Lower leg skin (tissue), 4 donors: ENCODE measurements at places on chromosomes 13 and 19. TPM values are rescaled to one million over a fixed set of nuclear protein-coding genes. Genes with fewer than 3 reads are reported as not detected.
A peak's percentile ranks its signal among the peaks of the same experiment; 100 is the strongest.

- peak; percentile 83 for DNase-seq
Observed at GRCh38 chr19:39385629-39386411, 5.1 kb downstream of the PAF1 start.

GRCh38 chr19:34189199-34189916 is 17.1 kb downstream of the LSM14A start:
- DNase-seq, result no peak

DNA sequence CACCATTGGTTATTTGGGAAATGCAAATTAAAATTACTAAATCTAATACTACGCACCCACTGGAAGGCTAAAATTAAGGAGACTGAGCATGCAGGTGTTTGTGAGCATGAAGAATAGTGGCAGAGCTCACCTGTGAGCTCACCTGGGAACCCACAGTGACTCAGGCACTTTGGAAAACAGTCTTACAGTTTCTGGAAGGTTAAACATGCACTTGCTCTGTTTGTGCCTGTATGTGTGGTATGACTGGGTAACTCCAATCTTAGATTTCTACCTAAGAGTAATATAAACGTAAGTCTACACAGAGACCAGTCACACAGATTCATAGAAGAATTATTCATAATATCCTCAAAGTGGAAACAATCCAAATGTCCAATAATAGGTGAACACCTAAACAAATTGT is 318.8 kb downstream of the ATP8A2 start:
- no peak for DNase-seq

GRCh38 chr19:4096049-4096892 is 27.7 kb downstream of the MAP2K2 start:
- DNase-seq, result no peak

TFDP1 gene
- total RNA-seq, result 42.3 TPM

DNA sequence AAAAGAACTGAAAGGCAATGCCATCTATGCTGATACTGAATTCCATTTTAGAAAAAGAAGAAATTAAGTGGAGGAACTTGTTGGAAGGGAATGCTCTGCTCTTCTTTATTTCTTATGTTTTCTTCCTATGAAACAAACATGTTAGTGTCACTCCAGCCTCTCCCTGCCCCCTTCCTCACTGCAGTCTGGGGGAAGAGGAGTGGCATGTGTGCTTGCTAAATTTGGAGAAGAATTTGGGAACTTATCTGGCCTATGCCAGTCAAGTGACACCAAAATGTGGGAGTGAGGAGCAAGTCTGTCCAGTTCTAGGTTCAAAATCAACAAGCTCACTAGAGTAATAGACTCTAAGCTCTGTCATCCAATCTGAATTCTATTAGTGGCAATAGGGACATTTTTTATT is 214.6 kb downstream of the RBM26 start:
- DNase-seq, result no peak

KLK15 gene
- total RNA-seq, result not detected

- no peak for DNase-seq
Observed at GRCh38 chr19:39826311-39826945, 7.5 kb downstream of the DYRK1B start.

DNA sequence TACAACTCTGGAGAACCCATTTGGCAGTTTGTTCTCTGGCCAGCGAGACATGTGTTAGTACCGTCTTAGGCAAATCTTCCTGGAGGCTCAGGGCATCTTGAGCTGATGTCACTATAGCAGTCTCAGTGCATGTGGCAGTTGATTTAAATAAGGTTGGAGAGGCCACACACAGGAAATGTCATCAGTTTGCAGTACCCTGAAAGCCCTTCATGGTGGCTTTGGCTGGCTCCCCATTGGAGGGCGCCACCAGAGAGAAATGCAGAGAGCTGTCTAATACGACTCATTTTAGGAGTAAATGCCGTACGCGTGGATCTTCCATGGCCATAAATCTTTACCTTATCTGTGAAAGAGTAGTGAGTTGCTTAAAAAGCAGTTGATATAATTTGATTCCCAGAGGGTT is 163.1 kb downstream of the STK24 start:
- peak; percentile 29 for DNase-seq

GRCh38 chr13:69283837-69284236 is 823.8 kb upstream of the ATXN8OS start:
- no peak for DNase-seq

GRCh38 chr19:3981373-3981735 is 3.9 kb downstream of the EEF2 start:
- no peak for DNase-seq

SAFB gene
- total RNA-seq, result 41.6 TPM

GRCh38 chr19:10679743-10680142 is 21.5 kb upstream of the QTRT1 start:
- no peak for DNase-seq

DAND5 gene
- not detected for total RNA-seq

DNA sequence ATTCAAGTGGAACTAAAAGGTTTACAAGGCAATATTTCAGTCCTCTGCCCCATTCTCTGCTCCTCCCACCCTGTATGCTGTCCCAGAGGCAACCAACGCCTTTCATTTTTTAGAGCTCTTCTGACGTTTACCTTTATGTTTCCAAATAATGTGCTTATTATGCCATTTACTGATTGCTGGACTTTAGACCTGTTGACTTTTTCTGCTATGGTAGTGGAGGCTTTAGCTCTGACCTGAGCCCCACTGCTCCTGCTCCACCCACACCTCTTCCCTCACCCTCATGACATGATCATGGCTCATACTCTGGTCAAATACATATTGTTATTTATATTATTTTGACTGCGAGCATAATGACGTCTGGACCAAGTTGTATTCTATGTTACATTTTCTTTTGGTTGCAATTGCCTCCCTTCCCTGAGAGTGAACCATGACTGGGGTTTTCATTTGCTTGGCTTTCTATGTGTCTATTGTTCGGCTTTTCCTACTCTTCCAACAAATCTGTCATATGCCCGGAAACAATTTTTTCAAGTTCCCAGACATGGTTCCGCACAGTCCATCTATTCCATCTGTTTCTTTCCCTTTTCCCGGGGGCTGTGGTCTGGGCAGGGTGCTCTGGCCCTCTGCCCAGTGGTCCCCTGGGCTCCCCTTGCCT is 31.4 kb upstream of the GJB6 start:
- DNase-seq, result no peak

ZNF486 gene
- total RNA-seq, result 5.6 TPM

- peak; percentile 84 for DNase-seq
Observed at GRCh38 chr13:36345438-36346221, 564 bp downstream of the SPART start.

HRC gene
- total RNA-seq, result 1.1 TPM
